IPS DF 19.7 (cell line): ENCODE measurements at places on chromosomes 3 and 15.

- peak; percentile 20 for DNase-seq
Measured at GRCh38 chr3:23761440-23761896, 44.3 kb upstream of the UBE2E1 start.

DNA sequence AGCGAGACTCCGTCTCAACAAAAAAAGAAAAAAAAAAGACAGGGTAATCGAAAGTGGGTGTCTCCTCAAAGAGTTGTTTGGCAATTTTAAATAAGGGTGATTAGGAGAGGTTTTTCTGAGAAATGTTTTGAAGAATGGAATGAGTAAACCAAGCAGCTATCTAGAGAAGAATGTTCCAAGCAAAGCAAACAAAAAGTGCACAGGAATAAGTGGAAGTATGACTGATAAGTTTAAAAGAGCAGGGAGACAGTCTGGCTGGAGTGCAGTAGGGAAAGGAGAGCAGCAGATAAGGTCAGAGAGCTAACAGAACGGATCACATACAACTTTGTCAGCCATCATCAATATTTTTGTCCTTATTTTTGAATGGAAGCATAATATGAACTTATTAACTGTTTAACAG is 853.5 kb downstream of the TUSC7 start:
- no peak for DNase-seq

GRCh38 chr3:177448987-177449359 is 251.7 kb upstream of the TBL1XR1 start:
- no peak for DNase-seq

GRCh38 chr15:69691307-69692015 is 238.8 kb downstream of the RPLP1 start:
- no peak for DNase-seq

GRCh38 chr15:78536134-78536533 is 4.1 kb upstream of the PSMA4 start:
- no peak for DNase-seq

DNA sequence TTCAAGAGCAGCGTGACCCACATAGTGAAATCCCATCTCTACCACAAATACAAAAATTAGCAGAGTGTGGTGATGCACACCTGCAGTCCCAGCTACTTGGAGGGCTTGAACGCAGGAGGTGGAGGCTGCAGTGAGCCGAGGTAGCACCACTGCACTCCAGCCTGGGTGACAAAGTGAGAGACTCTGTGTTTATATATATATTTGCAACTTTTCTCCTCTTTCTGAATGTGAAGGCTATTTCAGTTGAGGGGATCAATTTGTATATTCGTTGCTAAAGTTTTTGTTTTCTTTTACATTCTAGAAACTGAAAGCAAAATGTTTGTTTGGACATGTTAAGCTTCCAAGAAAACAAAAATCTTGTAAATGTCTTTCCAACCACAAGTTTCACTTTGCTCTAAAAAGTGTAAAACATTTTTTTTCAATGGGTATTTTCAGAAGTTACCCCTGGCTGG is 29.8 kb upstream of the FAM98B start:
- DNase-seq = no peak

GRCh38 chr3:30621576-30621975 is 15.2 kb downstream of the TGFBR2 start:
- no peak for DNase-seq

DNA sequence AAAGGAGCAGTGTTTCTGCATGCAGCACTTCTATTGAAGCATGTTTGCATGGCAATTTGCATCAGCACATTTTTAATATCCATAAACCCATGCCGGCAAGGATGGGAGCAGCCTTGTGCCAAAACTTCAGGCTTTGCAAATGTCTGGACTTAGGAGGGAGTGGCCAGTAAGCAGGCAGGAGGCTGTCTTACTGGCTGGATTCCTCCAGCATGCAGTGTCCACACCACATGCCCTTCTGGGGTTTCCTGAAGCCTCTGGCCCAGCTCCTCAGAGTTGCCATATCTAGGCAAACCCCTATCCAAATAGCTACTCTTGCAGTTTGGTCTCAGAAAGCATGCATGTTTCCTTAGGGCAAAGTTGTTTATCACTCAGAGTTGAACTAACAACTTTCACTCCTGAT is 139.1 kb upstream of the MRPS22 start:
- DNase-seq = no peak

DNA sequence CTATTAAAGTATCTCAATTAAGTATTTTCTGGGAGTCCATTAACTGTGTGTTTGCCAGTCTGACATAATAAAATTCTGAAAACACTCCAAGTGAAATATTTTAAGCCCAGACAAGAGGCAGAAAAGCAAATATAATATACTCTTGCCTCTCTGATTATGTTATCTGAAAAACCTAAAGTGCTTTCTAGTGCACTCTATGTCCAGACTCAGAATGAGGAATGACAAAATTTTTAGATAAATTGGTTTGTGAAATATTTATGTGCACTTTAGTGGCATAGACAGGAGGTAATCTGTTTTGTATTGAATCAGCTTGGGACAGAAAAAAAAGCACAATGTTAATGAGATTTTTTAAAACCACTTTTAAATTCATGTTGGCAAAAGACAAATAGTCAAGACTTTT is 508.2 kb upstream of the SUCLG2 start:
- DNase-seq = no peak

DNA sequence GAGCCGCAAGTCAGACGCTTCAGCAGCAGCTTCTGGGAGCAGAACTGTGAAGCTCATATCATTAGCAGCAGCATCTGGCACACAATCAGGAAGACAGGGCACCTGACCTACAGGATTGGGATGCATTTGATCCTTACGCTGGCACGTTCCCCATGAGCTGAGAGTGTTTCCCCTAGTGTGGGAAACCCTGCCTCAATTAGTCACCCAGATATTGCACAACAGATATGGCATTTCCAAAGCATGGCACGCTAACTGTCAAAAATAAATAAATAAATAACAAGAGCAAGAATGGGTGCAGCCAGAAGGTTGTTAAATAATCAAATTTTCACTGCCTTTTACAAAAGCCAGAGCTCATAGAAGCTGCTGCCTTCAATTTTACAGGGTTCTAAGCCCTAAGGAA is 189.6 kb upstream of the THBS1 start:
- DNase-seq = no peak

- no peak for DNase-seq
Measured at GRCh38 chr15:68957696-68958095, 27.4 kb downstream of the SPESP1 start.

DNA sequence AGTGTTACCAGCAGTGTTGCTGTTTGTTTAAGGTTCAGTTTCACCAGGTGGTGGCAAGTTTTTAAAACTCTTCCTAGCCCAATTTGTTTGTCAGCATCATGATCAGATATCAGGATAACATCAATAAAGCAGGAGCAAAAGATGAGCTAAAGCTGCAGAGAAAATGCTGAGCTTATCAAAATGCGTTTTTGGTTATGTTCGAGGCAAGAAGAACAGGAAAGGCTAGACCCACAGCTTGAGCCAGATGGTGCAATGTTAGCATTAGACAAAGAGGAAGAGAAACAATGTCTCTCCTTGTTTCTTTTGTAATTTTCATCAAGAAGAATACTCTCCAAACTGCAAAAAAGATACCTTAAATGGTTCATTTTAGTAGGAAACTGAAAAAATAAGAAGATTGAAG is 66.2 kb downstream of the THRB start:
- no peak for DNase-seq

DNA sequence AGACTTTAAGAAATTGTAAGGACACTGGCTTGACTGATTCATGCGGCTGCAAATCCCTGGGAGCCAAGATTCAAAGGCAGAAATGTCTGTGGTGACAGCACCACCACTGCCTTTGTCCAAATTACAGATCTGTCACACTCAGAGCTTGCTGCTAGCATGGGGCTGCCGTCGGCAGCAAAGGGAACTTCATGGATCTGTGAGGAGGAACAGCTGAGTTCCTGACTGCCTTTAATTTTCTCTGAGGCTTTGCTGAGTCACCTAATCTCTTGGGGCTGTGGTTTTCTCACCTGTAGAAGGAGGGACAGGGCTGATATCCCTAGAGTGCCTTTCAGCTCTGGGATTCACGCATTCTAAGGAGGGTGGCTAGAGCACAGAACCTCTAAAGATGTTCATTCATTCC is 4.1 kb upstream of the PAK6 start:
- no peak for DNase-seq

DNA sequence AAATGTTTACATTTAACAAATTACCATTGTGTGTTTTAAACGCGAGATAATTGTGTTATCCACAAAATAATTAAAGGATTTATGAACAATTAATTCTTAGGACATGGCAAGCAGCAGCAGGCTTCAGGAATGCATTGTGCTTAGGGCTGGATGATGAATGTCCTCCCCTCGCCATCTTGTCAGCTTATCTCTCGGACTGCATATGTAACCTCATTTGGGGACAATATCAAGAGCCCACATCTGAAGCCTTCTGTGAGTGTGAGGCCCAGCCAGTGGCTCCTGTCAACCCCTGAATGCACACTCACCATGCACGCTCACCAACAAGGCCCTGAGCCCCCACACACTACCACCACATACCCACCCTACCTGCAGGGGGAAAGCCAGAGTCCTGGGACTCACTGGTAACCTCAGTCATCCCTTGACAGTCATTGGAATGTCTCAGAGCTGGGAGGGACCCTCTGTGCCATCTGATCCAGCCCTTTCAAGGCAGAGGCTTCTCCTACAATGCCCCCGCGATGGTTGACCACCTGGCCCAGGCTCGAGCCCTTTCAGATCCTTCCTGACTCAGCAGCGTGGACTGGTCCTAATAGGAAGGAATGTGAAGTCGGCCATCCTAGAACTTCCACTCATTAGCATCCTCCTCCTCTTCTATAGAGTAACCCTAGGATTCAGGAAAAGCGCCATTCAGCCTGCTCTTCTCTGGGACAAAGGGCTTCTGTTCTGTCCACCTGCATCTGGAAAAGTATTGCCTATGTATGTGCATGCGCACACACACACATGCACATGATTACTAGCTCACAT is 38.2 kb downstream of the MRPL46 start:
- DNase-seq = no peak

GRCh38 chr3:67459796-67460195 is 194.6 kb downstream of the SUCLG2 start:
- no peak for DNase-seq

- DNase-seq = no peak
Measured at GRCh38 chr3:183375787-183376186, 52.6 kb downstream of the MCF2L2 start.

- DNase-seq = no peak
Measured at GRCh38 chr15:65286069-65286703, 497 bp downstream of the PARP16 start.

DNA sequence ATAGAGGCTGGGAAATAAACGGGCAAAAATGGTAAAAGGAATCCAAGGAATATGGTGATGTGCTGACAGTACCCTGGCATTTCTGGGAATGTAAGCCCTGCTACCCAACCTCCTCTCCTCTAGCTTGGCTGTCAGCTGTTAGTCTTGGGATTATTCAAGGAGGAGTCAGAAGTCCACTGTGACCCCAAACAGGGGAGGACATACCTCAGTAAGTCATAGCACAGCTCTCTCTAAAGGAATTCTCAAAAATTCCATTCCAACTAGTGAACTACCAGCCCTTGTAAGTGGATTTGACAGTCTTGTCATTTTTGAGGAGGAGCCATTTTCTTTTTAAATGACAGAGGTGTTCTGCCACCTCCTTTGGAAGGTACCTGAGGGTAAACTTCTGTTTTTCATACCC is 207.5 kb downstream of the PDCD6IP start:
- DNase-seq = no peak

DNA sequence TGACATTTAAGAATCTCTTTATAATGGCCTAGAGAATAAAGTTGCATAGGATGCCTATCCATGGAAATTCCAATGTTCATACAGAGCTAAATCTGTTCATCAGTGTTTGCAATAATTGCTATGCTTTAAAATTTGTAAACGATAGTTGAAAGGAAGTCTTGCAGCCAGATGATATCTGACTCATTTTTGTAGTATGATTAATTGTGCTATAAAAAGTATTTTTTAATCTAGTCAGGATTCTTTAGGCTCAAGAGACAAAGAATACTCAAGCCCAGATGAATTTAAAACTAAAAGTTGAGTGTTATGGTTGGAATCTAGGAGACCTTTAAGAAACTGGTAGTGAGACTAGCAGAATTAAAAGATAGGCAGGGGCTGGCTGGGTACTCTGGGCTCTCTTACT is 50.5 kb downstream of the SUCNR1 start:
- DNase-seq = no peak

- no peak for DNase-seq
Measured at GRCh38 chr15:82312586-82313349, 36.5 kb downstream of the GOLGA6L10 start.

DNA sequence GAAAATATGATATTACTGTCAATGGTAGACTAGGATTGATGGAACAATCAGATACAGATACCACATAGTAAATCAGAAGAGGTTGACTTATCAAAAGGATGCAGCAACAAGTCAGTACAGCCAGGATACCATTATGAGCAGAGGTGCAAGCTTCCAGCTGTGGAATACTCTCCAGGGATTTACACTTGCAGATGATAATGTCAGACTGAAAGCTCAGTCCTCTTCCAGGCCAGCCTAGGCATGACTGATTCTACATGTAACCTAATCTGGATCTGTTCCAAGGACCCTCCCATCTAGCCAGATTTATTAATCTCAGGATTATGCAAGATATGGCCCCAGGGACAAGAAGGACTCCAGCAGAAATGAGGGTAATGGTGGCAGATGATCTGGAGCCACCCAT is 8.2 kb downstream of the FILIP1L start:
- DNase-seq = no peak

GRCh38 chr15:98966091-98966787 is 41.4 kb downstream of the PGPEP1L start:
- DNase-seq = no peak

GRCh38 chr3:97712919-97713318 is 51.6 kb upstream of the ARL6 start:
- DNase-seq = no peak

DNA sequence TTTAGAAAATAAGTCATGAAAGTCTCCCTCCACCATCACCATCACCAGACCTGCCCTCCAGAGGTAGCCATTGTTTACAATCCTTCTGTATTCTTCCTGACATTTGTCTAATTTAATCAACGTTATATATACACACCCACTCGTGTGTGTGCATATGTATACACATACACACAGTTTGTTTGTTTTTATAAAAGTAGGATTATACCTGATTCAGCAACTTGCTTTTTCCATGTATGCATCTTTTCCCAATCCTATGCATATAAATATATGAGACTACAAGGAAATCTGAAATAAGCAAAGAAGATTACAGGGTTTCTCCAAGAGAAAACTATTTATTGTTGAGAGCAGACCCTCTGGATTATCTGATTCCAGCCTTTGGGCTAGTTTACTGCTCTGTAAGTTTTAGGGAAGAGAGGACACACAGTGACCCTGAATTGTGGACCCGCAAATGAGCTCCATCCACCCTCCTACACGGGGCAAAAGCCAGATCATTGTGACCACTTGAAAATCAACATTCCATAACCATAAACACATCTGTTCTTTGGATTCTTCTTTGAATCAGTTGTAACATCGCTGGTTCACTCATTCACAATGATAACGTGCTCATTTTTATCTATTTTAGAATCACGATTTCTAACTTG is 104.3 kb downstream of the CPN2 start:
- no peak for DNase-seq

- DNase-seq = no peak
Measured at GRCh38 chr3:130795396-130795795, 48.8 kb upstream of the PIK3R4 start.
